ENCODE measurements at places on chromosomes 4 and X.

- DNase-seq = no peak
Measured at GRCh38 chrX:39779952-39780783, 317.6 kb downstream of the BCOR start.

DNA sequence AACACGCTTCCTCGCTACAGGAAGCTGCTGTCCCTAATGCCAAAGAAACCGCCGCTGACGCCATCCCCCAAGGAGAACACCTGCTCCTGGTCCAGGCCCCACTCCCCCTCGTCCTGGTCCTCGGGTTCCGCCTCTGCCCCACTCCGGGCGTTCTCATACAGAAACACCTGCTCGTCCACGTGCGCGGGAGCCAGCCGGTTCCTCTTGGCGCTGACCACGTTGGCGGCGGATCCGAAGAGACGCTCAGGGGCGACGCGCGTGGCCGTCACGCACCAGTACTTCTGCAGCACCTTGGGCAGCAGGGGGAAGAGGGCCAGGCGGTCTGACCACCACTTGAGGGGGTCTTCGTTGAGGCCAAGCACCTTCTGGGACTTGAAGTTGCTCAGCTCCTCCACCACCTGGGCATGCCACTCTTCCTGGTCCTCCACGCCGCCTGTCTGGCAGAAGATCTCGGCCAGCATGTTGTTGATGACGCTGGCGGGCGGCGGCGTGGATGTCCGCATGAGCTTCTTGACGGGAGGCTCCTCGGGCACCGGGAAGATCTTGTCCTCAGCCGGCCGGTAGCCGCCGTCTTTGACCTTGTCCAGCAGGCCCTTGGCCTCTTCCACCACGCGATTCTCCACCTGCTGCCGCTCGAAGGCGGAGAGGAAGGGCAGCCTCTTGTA, 12.0 kb downstream of the DHRSX start:
- DNase-seq = no peak

DNA sequence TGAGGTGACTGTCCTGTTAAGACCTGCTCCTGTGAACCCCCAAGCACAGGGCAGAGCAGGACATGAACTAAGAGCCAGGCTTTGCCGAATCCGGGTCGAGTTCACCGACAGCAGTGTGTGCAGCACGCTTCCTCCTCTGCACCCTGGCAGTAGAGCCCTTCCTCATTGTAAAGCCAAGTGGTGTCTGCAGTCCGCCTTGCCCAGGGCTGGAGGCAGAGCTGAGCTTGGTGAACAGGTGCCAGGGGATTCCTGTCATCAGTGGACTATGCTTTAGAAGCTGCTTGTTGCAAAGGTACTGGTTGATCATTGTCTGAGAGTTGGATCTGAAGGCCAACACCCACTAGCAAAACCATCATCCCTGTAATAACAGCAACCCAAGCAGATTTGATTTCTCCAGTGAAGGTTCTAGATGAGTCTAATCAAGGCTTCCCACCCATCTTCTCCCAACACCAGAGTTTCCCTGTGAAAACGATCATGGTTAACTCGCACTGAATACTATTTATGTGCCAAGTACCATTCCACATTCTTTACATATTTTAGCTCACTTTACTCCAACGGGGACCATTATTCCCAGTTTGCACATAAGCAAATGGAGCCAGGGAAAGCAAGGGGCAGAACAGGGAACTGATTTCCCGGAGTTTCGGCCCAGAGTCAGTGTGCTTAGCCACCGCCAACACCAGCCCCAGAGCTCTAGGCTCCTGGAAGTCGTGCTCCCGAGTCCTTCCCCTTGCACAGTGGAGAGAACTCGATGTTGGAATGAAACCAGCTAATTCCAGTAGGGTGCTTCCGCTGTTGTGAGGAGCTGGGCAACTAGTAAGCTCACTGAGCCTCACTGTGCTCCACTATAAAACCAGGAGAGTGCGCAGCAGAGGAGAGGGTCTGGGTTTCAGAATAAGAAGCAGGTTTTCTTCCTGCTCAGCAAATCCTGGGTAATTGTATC, 1.4 kb upstream of the SLC34A2 start:
- DNase-seq = no peak

DNA sequence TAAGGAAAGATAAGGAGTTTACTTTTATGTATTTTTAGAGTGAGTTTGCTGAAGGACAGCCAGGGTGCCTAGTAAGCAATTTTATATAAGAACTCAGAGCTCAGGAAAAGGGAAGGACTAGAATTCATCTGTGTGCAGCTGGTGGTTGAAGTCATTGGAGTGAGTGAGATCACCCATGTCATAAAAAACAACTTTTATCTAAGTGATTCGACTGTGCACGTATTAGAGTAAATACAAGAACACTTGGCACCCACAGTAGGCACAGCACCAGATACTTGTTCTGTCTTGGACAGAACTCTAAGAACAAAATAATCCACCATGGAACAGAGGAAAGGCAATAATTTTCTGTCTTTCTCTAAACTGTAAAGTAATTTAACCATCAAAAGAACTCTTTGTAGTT, 31.6 kb downstream of the SYNPO2 start:
- peak; percentile 20 for DNase-seq

GRCh38 chr4:25813448-25814106, 49.2 kb downstream of the SEL1L3 start:
- DNase-seq = no peak

GRCh38 chr4:128782076-128782715, 27.3 kb upstream of the JADE1 start:
- DNase-seq = no peak

DNA sequence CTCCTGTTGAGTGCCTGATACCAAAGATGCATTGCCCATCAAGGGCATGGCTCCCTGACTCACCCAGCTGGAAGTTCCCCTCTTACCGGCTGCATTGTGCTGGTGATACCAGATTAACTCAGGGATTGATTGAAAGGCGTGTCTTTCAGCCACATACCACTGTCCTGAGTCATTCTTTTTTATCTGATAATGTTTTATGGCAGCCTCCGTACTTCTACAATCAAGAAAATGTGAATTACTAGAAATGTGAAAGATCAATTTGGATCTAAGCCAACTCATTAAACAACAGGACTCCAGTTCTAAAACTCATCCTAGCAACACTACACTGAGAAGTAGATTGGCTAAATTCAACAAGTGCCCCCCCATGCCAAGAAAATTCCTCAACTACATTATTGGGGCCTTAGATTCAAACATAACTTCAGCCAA, 40.0 kb downstream of the TXK start:
- peak; percentile 50 for DNase-seq

DNA sequence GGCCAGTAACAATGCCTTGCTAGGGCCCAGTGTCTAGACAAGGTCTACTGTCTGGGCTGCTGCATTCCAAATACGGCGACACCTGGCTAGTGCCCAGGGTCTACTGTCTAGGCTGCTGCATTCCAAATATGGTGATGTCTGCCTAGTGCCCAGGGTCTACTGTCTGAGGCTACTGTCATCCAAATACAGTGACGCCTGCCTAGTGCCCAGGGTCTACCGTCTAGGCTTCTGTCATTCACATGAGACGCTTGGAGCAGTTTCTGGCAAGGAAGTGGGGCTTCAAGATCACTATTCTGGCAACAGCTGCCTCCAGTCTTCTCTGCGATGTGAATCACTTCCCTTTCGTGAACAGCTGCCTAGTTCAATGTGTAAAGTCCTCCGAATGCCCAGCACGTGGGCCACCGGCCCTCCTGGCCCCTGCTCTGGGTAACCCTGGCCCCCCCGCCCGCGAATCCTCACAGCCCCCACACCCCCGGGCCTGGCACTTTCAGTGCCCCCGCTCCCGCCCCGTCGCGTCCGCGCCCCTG, 12.7 kb downstream of the ACOX3 start:
- DNase-seq = peak; percentile 40

DNA sequence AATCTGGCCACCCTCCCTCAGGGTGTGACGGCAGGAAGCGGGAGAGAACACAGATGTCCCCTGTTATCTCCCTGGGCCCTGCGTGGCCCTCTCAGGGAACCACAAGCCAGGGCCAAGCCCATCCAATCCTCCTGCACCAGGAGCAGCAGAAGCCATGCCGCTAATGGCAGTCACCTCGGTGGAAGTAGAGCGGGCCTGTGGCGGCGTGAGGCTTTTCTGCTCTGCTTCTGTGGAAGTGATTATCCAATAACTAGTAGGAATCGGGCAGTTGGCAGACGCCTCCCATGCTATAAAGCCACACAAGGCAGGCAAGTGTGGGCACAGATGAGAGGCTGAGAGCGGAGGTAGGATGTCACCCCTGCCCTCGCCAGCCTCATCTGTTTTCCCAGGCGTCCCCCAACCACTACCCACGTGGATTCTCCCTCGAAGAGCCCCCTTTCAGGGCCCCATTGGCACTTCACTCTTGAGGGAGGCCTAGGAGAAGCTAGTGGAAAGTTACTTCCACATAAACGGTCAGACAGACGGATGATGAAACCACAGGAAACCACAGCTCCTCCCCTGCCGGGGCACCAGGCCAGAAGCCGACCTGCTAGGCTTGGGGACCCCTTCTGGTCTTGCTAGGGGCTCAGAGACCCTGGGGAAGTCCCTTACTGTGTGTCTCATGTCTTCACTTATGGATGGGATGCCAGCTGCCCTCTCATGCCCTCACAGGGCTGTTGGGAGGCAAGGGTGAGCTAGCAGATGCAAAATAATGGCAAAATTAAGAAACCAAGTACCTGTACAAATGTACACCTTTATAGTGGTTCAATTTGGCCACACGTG, 18.8 kb upstream of the TMSB4X start:
- DNase-seq = peak; percentile 60

DNA sequence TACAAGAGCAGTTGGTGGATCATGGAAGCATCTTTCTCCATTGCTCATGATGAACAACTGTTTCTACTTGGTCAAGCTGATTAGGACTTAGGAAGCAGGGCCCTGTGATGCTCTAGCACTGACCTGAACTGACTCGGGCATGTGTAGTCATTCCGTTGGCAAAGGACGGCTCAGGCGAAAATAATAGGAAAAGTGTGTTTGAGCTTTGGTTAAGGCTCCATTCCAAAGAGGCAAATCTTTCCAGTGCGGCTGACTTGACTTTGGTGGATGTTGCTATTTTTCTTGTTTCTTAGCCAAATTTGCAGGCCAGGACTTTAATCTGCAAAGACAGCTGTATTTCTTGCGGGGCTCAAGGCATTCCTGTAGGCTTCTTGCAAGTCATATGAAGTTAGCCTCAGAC, 39.5 kb downstream of the ZNF518B start:
- DNase-seq = no peak

GRCh38 chr4:17138847-17139246, 240.4 kb upstream of the LDB2 start:
- DNase-seq = no peak

GRCh38 chr4:96145601-96146000, 305.7 kb downstream of the PDHA2 start:
- no peak for DNase-seq

DNA sequence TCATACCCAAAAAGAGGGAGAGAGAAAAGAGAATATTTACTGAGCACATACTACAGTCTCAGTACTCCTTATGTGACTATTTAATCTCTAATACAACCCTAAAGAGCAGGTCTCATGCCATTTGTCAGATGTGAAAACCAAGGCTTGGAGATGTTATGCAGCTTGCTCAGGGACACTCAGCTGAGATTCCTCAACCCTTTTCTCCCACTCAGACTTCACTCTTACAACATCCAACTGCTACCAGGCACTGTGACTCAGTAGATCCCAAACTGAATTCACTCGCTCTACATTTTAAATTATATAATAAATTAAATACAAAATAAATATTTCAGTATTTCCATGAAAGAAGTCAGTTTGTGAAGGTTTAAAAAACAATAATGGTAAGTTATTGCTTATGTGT, 53.7 kb downstream of the TSPAN5 start:
- no peak for DNase-seq

DNA sequence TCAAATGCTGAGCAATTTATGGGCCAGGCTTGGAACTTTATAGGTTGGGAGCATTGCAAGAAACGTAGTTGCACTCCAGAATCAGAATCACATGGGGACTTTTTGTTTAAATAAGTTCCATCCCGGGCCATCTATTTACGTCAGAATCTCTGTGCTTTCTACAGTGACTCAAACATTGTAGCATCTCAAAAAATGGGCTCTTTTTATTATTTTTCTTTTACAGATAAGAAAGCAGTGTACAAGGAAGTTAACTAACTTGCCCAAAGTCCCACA, 10.2 kb downstream of the CC2D2A start:
- peak; percentile 31 for DNase-seq

GRCh38 chr4:113614414-113614813, 147.1 kb downstream of the CAMK2D start:
- no peak for DNase-seq

- no peak for DNase-seq
Measured at GRCh38 chrX:149993989-149994388, 55.7 kb upstream of the EOLA2 start.

DNA sequence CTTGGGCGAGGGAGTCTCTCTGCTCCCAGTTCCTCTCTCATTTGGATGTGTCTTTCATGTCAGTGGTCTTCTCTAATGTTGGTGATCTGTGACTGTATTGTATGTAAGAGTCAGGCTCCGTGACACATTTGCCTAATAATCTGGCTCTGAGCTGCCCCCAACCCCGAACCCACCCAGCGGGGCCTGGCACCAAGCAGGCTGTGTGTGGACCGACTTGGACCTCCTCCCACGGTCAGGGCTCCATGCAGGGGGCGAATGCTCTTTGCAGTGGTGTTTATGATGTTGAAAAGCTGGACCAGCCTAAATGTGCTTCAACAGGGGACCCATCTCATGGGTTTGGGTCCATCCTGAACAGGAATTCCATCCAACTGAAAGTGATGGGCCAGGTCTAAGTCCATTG, 47.0 kb upstream of the ADRA2C start:
- no peak for DNase-seq

- DNase-seq = no peak
Measured at GRCh38 chrX:120731386-120731785, 101.5 kb upstream of the C1GALT1C1 start.

- no peak for DNase-seq
Measured at GRCh38 chrX:135432881-135433521, 11.3 kb downstream of the SMIM10L2A start.

DNA sequence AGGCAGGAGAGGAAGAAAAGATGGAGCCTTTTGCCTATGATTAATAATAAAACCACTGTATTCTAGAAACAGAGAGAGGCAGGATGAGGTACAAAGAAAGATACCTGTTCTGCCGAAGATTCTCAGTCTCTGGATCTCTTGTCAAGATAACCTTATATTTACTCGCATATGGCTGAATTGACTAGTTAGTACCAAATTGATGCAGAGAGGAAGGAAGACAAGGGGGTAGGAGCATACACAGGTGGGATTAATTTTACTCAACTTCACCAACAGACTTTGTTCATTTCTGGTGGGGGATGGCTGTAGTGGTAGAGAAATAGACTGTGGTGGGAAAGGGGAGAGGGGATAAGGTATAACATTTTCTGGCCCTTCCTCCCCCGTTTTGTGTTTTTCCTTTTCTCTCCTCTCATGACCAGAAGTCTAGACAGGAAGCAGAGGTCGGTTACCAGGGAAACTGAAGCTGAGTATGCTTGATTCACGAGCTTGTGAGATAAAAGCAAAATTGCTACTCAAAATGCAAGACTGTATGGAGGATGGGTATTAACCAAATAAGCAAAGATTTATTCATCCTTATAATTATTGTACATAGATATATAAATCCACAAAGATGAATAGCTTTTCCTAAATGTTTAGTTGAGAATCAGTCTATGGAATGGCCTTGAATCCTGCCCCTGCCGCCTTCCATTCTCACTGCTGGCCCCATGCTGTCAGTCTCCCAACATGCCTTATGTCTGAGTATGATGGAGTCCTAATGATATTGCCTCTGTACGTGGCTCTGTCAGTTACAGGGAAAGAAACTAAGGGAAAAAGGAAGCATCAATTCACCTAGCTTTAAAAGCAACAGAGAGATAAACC, 17.8 kb upstream of the PAGE2B start:
- DNase-seq = no peak
